ENCODE measurements at places on chromosomes 1 and 21.
A peak's percentile ranks its signal among the peaks of the same experiment; 100 is the strongest.

DNA sequence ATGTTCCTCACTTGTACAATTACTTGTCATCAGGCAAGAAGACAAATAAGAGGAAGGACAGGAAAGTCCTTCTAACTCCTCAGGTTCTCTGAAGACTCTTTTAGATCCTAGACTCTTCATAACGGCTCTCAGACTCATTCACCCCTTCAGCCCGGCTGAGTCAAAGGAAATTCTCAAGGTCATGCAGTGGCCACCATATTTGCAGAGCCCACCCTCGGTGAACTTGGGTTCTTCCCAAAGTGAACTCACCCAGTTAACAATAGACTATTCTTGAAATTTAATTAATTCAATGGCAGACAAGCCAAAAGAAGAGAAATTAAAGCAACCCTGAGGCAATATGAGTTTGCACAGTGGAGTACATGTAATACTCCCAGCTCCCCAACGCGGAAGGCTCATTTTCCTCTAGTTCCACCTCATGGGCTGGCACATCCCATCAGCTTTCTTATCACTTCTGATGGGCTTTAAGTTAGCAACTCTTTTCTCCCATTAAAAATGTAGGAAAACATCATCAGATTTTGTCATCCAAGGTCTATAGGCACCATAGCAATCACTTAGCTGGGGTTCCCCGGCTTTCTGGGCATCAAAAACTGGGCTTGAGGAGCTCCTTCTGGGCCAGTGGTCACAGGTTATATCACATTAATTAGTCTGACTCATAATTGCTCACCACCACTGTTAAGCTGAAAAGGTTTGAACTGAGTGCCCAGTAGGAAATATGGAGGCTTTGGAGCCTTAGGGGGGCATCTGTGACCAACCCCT, 27.8 kb upstream of the TIAM1 start:
- no peak for DNase-seq

- no peak for DNase-seq
These were observed 170.4 kb upstream of the ZC3H12A start for GRCh38 chr1:37303884-37304574.

- no peak for DNase-seq
These were observed 442.7 kb downstream of the PTBP2 start for GRCh38 chr1:97164276-97164639.

DNA sequence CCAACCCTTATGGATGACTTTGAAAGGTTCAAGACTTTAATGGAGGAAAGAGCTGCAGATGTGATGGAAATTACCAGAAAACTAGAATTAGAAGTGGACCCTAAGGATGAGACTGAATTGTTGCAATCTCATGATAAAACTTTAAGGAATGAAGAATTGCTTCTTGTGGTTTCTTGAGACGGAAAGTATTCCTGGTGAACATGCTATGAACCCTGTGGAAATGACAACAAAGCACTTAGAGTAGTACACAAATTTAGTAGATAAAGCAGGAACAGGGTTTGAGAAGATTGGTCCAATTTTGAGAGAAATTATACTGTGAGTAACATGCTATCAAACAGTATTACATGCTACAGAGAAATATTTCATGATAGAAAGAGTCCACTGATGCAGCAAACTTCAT, 215.4 kb downstream of the OMA1 start:
- DNase-seq = no peak

DNA sequence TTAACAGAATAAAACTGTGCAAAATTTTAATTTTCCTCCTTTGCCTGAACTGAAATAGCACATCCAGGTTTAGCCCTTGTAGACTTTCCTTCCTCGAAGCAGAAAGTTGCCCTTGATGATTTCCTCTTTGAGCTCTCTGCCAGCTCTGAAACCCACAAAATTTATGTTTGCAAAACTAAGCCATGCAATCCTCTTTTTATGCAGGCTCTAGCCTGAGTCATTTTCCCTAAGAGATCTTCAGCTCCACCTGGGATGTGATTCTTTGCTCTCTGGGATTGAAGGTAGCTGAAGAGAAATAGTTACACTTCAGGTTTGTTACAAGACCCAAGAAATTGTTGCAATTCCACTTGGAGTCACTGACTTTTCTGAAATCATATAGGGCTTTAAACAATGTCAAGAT, 1.4 kb upstream of the F3 start:
- DNase-seq = no peak

DNA sequence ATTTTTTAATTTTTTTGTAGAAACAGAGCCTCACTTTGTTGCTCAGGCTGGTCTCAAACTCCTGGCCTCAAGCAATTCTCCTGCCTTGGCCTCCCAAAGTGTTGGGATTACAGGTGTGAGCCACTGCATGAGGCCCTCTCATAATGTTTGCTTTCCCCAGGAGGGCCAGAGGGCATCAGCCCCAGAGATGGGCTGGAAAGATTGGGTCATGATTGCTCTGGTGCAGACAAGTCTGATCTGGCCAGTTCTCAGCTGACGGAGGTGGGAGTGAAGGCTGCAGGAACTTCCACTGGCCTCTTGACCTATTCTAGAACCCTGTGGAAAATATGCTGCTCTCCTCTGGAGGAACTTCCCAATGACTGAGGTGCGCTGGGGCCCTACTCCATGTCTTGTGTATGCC, 43.4 kb upstream of the RD3 start:
- DNase-seq = no peak

DNA sequence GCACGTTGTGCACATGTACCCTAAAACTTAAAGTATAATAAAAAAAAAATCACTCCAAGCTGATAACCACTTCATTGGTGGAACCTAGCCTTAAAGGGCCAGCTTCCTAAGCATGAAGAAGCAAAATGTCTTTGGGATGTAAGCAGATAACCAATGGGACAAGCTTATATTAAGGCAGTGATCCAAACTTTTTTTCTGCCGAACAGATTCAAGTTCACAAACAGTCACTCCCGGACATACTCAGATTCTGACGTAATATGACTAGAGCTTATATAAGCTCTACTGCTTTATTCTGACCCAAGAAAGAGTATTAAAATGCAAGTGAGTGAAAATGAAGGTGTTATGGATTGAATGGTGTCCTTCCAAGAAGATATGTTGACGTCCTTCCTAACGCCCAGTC, 44.9 kb upstream of the HIVEP3 start:
- no peak for DNase-seq

DNA sequence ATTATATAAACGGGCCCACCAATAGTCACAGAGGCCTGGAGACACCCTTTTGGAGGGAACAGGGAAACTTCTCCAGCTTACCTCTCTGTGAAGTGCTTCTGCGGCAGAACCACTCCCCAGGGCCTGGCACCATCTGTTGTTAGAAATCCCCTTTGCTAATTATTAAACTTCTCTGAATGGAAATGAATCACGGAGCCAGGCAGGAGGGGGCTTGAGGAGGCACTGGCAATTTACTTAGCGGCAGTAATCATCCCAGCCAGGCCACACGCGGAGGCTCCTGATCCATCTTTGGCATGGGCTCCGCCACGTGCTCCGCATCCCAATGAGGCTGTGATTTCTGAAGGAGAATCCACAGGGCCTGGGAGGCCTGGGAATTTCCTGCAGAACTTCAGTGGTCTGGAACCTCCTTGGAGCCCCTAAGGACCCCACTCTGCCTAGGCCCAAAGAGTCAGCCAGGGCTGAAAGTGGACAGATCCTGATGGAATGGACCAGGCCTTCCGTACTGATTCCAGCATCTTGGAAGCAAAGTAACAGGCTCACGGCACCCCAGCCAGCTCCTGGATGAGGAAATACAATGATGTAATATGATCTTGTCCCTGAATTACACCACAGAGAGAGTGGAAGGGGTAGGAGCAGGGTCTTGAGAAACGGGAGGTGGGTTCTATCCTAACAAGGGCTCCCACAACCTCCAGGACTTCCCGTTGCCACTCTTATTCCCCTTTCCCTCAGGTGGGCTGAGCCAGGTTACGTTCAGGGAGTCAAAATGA, 62.3 kb downstream of the GRIK3 start:
- DNase-seq = no peak

- peak; percentile 81 for DNase-seq
These were observed 19.0 kb downstream of the MAPKAPK2 start for GRCh38 chr1:206703661-206704060.

DNA sequence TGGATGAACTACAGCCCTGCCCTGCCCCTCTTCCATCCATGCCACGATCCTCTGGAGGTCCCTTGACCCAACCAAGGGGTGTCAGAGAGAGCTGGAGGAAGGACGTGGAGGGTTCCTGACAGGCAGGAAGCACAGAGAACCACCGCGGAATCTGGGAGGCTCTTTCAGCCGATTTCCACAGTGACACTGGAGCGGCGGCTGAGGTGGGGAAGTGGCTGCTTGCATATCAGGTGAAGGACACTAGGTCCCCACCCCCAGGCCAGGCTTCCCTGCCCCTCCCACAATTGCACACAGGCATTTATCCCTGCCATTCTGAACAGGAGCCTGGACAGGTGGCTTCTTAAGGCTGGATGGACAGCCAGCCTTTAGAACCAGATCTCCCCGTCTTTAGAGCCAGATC, 17.5 kb downstream of the LRRC71 start:
- no peak for DNase-seq

GRCh38 chr1:192980856-192981255, 78.3 kb downstream of the UCHL5 start:
- no peak for DNase-seq

GRCh38 chr1:3365523-3366125, 88.8 kb upstream of the ARHGEF16 start:
- no peak for DNase-seq

DNA sequence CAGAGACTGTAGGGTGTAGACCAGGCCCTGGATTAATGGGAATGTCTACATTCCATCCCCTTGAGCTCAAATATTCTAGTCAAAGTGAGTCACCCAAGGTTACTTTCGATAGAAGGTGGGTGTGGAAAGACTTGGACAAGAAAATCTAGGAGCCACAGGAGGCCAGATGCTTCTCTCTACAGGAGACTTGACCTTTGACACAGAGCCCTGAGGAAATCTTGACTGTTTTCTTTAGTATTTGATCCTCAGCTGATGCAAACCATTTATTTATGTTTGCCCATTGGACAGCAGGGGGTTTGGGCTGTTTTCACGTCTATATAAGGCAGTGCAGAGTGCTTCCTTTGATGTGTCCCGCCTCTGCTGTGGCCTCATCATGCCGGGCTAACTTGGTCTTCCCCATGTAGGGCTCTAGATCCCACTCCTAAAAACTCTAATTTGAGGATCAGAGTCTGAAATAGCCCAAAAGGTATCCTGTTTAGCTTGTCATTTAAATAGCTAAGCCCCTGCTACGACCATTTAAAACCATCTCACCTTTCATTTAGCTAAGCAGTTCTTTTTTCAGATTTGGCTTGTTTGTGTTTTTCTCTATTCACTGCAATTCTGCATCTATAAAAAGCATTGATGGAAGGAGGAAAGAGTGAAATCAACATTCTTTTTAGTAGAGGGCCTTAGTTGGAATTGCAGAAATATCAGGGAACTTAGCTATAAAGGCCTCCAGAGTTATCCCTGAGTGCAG, 15.5 kb upstream of the MAP3K7CL start:
- no peak for DNase-seq

DNA sequence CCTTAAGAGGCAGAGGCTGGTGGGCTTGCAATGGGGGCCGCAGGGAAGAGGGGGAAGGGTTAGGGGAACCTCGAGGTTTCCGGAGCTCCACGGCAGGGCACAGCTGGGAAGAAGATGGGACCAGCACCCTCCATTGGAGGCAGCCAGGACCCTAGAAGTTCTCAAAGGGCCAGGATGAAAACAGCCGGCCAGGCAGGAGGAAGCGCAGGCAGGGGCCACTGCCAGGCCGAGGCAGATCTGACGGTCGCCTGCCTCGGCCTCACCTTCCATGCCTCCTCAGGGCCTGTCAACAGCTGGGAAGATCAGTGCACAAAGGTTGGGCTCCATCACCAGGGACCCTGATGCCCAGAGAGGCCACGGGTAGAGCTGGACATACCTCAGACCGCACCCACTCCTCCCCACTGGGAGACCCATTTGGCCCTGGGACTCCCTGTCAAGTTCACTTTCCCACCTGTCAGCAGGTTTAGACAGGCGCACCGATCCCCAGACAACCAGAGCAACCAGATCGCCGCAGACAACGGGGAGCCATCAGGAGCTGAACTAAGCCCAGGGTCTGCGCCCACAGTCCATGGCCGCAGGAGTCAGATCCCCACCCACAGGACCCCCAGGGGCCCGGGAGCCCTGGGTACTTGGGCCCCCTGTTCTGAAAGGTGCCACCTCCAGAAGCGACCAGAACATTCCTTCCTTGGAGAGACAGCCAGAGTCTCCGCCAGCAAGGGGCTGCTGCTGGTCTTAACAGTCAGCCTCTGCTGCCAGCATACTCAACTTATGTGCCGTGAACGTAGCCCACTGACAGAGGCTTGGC, 2.2 kb downstream of the SLC19A1 start:
- peak; percentile 5 for DNase-seq

GRCh38 chr1:152359906-152360305, at the start of gene FLG2:
TSS of gene FLG2 (minus strand) at chr1:152360006. CDS start at chr1:152358884, 1,122 bp downstream.
- no peak for DNase-seq

- no peak for DNase-seq
These were observed 2.8 kb upstream of the TARS2 start for GRCh38 chr1:150484431-150484830.

GRCh38 chr1:240090014-240090413, 1.7 kb upstream of the FMN2 start:
- no peak for DNase-seq

DNA sequence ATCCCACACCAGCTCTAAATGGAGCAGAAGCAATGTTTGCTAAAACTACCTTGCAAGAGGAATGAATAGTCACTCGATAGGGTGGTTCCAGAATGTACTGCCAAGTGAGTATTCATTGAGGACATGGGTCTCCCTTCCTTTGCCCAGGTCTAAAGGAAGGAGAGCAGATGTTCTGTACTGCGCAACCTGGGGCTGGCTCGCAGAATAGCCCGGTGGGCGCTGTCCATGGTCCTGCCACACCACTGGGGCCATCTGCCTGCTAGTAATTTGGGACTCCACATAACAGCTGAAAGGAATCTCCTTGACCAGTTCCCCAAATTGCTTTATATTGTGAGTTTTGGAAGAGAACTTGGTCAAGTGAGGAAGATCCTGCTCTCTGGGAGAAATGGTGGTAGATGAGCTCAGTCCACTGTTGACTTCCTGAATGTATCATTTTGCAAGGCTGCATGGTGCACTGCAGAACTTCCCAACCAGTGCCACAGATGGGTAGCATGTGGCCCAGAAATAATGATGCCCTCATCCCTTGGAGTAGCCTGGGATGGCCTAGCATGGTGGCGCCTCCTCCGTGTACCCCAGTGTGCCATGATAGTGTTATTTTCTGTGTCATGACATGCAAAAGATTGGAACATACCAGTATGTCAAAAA, 5.7 kb downstream of the SLC6A17 start:
- DNase-seq = peak; percentile 75

- DNase-seq = no peak
These were observed 407 bp downstream of the GALNT2 start for GRCh38 chr1:230067419-230067870.

- no peak for DNase-seq
These were observed 4.2 kb upstream of the PADI2 start for GRCh38 chr1:17123196-17124045.

DNA sequence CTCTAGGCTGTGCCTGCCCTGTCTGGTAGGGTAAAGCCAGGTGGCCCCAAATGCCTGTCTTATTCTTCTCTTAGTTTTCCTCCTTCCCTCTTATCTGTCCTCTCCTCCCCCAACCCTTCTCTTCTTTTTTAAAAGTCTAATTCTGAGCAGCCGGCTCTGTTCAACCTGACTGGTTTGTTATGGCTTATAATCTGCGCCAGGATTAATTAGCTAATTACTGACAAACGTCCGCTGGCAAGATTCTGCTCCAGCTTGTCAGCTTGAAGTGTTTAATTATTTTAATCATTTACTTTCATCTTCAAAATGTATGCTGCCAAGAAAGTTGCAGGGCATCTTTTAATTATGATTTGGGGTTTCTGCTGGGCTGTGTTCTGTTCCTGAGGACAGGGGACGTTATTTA, 27.2 kb upstream of the PSMB2 start:
- no peak for DNase-seq

- no peak for DNase-seq
These were observed 11.0 kb upstream of the CDK18 start for GRCh38 chr1:205493241-205494085.
